CD8-positive, alpha-beta memory T cell (primary cell): ENCODE measurements at places on chromosomes 2 and 18. TPM values are rescaled to one million over a fixed set of nuclear protein-coding genes. Genes with fewer than 3 reads are reported as not detected.

The MYO7B gene
- total RNA-seq, result not detected

- no peak for DNase-seq
Measured at GRCh38 chr2:181683518-181684453, 3.5 kb upstream of the NEUROD1 start.

GRCh38 chr2:123546353-123546752 lies 478.7 kb upstream of the CNTNAP5 start:
- DNase-seq, result no peak

- DNase-seq, result no peak
Measured at GRCh38 chr2:134468164-134468563, 214.3 kb downstream of the MGAT5 start.

- no peak for DNase-seq
Measured at GRCh38 chr2:134537702-134538101, 181.1 kb downstream of the TMEM163 start.

DNA sequence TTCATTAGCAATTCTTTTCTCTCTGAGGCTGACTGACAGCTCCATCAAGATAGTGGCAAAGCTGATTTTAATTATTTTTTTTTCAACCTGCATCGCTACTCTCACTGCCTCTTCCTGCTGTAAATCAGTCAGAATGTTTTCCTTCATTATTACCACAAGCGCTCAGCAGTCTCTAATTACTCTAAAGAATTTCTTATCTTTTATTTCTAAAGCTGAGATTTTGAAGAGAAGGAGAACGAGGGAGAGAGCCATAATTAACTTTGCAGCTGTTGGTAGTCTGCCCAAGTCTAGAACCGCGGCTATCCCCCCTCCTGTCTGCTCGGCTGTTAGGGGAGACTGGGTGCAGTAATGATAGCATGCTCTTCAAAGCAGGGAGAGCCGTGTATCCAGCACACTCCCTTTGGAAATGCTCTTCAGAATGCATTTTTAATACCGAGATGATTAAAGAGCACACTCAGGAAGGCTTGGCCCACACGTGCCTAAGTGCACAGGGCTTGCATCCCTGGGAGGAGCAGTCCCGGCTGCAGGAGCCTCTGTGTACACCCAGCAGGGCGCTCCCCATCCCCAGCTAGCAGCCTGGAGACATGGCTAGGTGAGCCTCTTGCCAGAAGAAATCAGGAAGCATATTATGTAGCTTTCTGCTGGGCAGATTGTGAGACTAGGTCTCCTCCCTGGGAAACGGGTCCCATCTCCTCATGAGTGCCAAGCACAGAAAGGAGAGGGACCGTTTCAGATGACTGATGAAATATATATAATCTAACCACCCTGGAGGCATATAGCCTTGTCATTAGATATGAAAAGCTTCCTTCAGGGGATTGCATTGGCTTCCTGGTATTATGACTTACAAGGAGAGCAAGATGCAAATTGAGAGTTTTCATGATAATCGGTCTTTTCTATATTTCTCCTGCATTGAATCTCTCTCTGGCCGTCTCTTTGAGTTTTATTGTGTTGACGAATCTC lies 555.2 kb downstream of the CMPK2 start:
- no peak for DNase-seq

The TTN gene
- 0.80 TPM for total RNA-seq

The GREB1 gene
- total RNA-seq, result 0.94 TPM

The MARCHF7 gene
- total RNA-seq, result 84.7 TPM

The SPATA3 gene
- total RNA-seq, result 0.24 TPM

The CREG2 gene
- total RNA-seq, result not detected

The CCDC68 gene
- not detected for total RNA-seq

DNA sequence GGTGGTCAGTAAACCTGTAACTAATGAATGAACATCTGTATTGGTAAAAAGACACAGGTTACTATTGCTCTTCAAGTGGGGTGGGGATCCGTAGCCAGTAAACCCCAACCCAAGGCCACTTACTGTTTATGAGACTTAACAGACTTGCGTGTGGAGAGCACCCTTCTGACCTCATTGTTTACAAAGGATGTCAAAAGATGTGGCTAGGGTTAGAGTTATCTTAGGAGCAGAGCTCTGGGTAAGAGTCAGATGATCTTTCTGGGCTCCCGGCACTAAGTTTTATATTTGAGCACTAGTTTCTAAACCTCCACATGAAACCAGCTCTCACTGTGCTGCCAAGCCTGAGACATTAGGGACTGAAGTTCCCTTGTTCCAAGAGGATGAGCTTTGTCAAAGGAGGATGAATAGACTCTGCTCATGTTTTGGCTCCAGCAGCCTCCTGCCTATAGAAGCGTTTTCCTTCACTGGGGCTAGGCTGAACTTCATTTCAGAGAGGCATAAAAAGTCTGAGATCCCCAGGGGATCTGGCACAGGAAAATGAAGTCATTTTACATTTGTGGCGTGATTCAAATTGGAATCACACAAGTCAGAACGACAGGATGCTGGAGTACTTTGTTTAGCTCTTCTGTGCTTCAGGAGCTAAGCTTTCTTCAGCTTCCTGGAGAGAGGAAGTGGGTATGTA lies 403.1 kb upstream of the TRIB2 start:
- no peak for DNase-seq

DNA sequence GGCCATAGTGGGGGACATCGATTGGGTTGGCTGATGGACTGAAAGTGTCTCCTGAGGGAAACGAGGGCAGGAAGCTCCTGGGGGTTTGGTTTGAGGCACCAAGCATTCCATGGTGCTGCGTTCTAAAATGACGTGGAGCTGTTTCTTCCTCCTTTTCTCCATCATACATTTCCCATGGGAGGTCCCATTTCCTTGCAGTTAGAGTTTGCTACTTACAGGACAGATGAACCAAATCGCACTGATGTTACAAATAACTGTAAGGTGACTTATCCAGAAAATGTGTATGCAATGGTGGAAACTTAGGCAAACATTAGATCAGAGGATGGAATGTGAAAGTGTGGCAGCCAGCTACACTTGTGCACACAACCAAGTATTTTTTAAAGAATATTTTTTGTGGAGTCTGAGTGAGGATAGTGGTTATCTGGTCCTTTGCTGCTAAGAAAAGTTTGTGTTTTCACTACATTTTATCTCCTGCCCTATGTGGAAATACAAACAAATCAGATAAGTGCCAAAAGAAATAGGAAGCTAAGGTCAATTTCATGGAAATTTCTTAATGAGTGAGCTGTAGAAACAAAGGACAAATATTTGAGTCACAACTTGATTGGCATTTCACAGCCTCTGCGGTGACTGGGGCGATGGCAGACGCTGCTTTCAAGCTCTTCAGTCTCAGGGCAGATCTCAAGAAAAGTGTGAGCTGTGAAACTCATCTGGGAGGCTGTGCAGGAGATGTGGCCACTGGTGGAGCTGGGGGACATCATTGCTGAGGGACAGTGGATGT lies 256.2 kb downstream of the TSN start:
- DNase-seq, result no peak

The WIPF1 gene
- total RNA-seq, result 326 TPM

DNA sequence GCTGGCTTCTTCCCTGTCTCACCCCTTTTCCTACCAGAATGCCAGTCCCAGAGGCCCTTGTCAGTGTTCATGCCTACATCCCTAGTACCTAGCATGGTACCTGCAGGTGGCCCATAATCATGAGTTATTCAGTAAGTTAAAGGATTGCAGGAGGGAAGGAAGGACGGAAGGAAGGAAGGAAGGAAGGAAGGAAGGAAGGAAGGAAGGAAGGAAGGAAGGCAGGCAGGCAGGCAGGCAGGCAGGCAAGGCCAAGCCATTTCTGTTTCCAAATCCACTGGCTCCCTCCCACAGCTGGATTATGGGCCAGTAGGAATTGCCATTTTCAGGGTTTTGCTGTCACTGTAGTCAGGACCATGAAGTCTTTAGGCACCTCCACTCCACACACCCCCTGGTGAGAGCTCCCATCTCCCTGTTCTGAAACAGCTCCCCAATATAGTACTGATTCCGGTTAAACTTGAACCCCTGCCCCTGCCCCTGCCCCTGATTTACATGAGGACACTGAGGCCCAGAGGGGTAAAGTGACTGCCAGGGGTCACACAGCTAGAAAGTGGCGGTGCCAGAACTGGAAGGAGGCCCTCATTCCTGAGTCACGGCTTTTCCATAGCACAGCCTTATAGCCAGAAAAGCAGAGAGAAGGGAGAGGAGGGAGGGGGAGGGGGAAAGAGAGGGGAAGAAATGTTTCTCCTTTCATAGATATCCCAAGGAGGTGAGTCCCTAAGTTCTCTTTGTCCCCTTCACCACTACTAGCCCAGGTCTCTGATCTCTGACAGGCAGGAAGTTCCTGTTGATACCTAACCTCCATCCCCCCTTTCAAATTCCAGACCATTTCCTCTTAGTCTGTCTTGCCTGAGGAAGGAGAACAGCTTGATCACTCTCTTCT lies 12.2 kb upstream of the TNS1 start:
- DNase-seq, result no peak

The COL6A3 gene
- 9.5 TPM for total RNA-seq

The STAT4 gene
- 53.0 TPM for total RNA-seq

- no peak for DNase-seq
Measured at GRCh38 chr2:29082804-29083495, 8.6 kb upstream of the PCARE start.

- no peak for DNase-seq
Measured at GRCh38 chr2:138767101-138767500, 13.1 kb downstream of the NXPH2 start.

The EHBP1 gene
- total RNA-seq, result 23.1 TPM
